ENCODE measurements at places on chromosomes 3 and 15. TPM values are rescaled to one million over a fixed set of nuclear protein-coding genes. Genes with fewer than 3 reads are reported as not detected.

SLC27A2 gene
- 0.57 TPM for total RNA-seq

CADPS gene
- total RNA-seq, result not detected

BFSP2 gene
- not detected for total RNA-seq

GBE1 gene
- total RNA-seq, result 81.9 TPM

SAMMSON gene
- 0.78 TPM for total RNA-seq

RTP3 gene
- not detected for total RNA-seq

RYR3 gene
- 0.12 TPM for total RNA-seq

GABRA5 gene
- total RNA-seq, result 2.3 TPM

RTP4 gene
- not detected for total RNA-seq

TM4SF1 gene
- total RNA-seq, result 60.5 TPM

GOLGA8S gene
- not detected for total RNA-seq
